ENCODE measurements at places on chromosomes 2 and 18.

GRCh38 chr18:34358923-34359322 lies 134.2 kb upstream of the NOL4 start:
- no peak for DNase-seq

DNA sequence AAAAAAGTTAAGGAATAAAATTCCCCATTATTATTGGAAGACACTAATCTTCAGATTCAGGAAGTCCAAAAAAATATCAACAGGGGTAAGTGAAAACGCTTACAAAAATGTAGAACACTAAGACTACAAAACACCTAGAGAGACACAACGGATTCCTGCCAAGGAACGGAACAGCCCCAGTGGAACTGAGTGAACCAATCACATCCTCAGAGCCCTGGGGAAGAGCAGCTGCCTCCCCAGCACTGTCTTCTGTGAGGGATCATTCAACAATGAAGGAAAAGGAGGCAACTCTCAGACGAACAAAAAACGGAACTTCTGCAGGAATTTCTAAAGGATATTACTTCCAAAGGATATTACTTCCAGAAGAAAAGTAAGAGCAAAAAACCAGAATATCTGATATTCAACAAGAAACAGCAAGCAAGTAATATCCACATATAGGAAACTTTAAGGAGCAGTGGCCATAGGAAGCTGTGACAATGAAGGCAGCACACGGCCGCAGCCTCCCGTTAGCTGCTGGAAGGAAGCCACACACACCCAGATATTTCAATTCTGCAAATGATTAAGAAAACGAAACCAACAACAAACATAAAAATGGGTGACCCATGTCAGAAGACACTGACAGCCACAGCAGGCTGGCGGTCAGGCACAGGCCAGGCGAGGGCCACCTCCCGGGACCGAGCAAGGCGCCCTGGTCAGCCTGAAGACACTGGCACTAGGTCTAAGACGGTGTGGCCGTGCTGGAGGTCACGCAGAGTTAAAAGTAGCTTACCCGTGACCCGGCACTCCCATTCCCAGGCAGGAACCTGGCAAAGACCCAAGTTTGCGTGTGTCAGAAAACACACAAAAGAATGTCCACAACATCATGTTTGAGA lies 81.8 kb downstream of the HDAC4 start:
- no peak for DNase-seq

DNA sequence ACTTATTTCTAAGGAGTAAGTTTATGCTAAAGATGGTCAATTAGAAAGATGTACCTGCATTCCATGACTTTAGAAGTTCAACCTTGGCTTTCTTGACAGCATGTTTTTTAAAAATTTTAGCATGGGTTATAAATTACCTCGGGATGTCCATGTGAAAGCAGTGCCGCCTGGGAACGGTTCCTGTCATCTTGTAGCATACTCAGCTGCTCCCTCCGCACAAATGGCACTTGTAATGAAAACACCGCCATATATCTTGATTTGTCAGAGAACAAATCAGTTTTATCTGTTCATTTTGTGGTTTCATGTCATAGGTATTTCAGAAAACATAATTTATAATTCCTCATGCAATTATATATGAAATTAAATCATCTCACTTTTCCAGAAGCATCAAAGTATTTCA lies 38.3 kb downstream of the SATB2 start:
- no peak for DNase-seq

- DNase-seq: no peak
These were observed 42.4 kb upstream of the TACR1 start for GRCh38 chr2:75241696-75242095.

GRCh38 chr2:101752716-101753616 lies 55.5 kb downstream of the MAP4K4 start:
- no peak for DNase-seq

- no peak for DNase-seq
These were observed 166.8 kb downstream of the NR4A2 start for GRCh38 chr2:156165742-156166141.

DNA sequence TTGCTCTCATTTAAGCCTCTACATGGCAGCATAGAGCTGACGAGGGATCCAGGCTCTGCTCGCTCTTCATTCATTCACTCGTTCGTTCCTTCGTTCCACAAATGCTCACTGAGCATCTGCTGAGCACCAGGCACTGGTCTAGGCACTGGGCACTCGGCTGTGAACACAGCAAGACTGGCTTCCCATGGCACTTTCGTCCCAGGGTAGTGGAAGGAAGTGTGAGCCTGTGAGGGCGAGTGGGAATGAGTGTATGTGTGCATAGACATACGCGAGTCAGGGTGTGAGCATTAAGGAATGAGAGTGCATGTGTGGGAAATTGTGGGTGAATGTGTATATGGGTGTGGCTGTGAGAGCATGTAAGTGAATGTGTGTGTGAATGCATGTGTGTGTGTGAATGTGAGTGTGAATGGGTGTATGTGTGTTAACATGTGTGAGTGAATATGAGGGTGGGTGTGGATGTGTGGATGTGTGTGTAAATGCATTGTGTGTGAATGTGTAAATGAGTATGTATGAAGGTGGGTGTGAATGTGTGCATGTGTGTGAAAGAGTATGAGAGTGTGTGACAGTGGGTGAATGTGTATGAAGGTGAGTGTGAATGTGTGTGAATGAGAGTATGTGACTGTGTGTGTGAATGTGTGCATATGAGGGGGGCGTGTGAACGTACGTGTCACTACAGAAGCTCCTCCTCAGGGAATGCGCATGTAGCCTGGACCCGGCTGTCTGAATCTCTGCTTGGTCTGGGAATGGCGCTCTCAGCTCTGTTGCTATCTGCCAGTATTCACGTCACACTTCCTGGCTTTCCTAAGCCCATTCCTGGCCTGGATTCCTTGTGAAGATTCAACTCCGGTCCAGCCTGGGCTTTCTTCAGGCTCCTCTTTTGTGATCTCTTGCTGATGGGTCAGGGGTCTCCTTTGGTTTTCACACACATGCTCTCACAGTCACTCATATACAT lies 28.8 kb downstream of the SNORC start:
- no peak for DNase-seq

DNA sequence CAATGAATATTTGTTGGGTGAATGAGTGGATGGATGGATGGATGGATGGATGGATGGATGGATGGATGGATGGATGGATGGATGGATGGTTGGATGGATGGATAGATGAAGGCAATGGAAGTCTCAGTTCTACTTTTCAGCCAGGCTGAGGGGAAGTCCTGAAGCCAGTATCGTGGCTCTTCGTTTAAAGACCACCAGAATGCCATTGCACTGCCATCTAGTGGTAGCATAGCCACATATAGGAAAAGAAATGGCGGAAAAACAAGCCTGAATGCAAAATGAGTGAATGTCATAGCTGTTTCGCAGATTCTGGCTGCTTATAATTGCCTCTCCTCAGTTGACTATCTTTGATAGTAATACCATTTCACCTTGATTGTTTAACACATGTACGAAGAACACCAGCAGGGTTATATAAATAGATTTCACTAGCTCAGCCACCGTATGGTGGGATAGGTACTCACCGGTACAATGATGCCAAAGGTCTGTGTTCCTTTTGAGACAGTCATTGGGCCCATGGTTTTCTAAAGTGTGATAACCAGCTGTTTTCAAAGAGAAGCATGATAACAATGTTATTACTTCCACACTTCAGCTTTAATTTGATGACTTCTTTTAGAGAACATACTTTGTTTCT lies 62.3 kb upstream of the GREB1L start:
- peak; percentile 27 for DNase-seq

- DNase-seq: no peak
These were observed 28.0 kb downstream of the MGAT5 start for GRCh38 chr2:134281815-134282419.

GRCh38 chr2:24121469-24121868 lies 1.7 kb downstream of the PFN4 start:
- DNase-seq: no peak

DNA sequence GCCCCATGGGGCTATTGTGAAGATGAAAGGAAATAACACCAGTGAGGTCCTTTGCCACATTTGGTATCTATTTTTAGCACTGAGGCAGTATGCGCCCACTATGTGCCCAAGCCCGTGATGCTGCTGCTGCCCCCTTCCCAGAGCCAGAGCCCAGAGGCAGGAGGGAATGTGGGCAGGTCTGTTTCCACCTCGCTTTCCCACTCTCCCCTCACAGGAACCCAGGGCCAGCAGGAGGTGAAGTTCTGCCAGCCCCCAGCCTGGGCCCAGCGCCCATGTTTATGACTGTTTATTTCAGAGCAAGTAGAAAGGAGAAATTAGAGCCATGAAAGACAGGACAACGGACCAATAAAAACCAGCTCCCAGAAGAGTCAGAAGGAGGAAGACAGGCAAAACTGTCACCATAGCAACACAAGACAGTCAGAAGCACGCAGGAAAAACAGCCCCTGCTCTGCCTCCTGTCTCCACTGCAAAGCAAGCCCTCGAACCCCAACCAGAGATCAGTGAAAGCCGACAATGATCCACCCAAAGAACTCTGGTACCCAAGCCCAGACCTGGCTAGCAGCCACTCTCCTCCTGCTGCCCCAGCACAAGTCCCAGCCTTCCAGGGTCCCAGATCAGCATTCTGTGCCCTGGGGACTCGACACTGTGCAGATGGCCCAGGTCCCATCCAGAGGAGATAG lies 1.4 kb downstream of the CYRIA start:
- no peak for DNase-seq

DNA sequence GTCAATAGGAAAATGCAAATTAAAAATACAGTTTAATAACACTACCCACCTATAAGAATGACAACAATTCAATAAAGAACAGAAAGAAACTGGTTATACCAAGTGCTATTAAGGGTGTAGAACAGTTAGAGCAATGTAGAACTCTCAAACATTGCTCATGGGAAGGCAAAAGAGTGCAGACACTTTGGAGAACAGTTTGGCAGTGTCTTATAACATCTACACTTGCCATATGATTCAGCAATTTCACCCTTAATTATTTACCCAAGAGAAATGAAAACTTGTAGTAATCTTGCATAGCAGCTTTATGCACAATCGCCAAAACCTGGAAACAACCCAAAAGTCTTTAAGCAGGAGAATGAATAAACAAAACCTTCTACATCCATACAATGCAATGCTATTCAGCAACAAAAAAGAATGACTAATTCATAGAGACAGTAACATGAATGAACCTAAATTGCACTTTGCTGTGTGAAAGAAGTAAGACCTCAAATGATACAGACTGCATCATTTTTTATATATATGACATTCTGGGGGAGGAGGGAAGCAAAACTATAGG lies 455.2 kb downstream of the THSD7B start:
- no peak for DNase-seq

DNA sequence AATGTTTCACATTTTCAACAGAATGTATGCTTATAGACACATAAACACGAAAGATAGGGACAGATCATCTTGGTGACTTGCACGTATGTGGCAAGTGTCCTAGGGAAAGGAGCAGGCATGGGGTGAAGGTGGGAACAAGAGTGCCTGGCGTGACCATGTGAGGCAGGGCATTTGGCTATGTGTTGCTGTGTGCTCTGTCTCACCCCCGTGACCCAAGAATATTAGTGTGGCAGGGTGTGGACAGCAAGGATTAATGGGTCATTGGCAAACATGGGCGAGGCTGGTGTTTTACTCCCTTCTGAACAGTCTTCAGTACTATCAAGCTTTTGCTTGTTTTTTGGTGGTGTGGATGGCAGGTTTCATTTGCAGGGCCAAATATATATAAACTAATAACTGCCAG lies 1.3 kb upstream of the VWA3B start:
- DNase-seq: no peak

DNA sequence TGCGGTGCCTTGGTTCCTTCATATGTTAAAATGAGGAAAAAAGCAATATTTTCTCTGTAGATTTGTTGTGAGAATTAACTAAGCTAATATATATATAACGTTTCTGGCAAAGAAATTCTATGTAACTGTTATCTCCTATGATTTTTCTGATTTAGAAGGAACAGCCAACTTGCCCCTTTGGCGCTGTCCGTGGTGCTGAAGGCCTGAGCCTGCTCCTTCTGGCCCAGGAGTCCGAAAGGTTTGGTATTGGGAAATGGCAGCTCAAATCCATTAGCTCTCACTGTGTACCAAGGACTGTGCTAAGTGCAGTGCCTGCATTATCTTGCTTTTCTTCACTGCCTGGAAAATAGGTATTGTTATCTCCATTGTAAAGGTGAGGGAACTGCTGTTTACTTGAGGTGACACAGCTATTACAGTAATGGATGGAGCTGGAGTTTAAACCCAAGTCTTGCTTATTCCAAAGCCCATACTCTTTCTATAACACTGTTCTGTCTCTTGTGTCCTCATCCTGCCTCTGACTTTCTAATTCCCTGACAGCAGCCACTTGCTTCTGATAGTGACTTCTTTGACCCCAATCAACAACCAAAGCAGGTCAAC lies 52.2 kb downstream of the C1QL2 start:
- peak; percentile 23 for DNase-seq

DNA sequence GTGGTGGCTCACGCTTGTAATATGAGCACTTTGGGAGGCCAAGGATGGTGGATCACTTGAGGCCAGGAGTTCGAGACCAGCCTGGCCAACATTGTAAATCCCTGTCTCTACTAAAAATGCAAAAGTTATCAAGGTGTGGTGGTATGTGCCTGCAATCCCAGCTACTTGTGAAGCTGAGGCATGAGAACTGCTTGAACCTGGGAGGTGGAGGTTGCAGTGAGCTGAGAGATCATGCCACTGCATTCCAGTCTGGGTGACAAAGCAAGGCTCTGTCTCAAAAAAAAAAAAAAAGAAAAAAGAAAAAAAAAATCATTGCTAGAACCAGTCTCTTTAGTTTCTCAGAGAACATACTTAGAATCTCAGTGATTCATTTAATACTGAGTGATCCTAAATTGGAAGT lies 217.1 kb downstream of the DYM start:
- DNase-seq: no peak

DNA sequence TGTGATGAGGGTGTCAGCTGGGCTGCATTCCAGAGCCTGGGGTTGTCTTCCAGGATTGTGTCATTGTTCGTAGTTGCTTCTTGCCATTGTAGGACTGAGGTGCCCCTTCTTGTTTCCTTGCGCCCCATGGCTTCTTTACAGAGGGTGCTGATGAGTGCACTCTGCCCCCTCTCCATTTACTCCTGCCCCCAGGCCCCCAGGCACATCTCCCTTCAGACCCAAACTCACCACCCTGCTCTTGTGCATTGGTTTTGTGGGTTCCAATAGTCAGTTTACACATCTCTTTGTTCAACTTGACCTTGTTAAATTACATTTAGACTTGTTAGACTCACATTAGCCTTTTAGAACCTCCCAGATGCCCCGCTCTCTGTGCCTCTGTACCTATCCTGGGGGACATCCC lies 33.1 kb downstream of the HJURP start:
- no peak for DNase-seq

DNA sequence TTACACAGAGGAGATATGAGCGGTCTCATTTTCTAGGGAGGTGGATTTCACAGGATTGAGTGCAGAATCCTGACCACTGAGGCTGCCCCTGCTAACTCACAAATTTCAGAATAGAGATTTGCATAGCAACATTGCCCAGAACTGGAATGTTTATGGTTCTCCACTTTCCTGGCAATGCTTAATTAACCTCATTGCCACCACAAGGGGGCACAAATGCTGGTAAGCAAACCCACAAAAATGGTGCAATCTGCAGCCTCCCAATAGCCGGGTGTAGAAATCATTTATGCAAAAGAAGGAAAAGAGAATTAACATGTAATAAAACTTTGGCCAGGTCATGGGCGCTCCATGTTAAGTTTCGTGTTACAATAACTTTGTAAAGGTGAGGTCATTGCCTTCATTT lies 112.4 kb downstream of the CYRIA start:
- no peak for DNase-seq

GRCh38 chr18:74399091-74399887 lies 57.8 kb downstream of the DIPK1C start:
- DNase-seq: no peak
